ENCODE measurements at places on chromosomes 2 and 18.

- no peak for DNase-seq
These were observed 321.0 kb downstream of the RND3 start for GRCh38 chr2:150166313-150167051.

DNA sequence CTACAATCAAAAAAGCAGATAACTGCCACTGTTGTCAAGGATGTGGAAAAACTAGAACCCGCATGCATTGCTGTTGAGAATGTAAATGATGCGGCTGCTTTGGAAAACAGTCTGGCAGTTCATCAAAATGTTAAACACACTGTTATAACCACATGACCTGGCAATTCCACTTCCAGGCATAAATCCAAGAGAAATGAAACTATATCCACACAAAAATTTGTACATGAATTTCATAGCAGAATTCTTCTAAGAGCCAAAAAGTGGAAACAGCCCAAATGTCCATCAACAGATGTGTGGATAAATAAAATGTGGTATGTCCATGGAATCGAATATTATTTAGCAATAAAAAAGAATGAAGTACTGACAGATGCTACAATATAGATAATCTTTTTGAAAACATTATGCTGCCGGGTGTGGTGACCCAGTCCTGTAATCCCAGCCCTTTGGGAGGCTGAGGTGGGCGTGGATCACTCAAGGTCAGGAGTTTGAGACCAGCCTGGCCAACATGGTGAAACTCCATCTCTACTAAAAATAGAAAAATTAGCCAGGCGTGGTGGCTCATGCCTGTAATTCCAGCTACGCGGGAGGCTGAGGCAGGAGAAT is 32.0 kb downstream of the ERCC3 start:
- no peak for DNase-seq

DNA sequence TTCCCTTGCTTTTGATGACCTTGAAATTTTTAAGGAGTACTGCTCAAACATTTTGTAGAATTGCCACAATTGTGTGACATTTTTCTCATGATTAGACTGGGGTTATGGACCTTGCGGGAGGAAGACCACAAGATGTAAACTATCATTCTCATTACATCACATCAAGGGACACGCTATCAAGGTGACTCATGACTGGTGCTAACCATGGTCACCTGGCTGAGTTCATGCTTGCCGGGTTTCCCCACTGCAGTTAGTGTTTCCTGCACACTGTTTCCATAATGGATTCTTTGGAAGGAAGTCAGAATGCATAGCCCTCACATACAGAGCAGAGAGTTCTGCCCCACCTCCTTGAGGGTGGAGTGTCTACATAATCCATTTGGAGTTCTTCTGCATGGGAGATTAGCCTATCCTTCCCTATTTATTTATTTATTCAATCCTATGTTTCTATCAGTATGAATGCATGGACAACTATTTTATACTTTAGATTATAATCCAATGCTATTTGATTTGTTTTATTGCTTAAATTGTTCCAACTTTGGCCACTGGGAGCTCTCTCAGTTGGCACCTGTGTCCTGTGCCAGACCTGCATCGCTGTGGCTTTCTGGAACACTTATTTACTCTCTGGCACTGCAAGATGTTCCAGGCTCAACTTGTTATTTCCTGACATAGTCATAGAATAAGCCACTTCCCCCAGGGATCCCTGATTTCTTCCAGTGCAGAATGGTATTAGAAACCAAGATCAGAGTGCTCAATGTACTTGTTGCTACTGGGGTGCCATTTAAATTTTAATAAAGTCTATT is 6.0 kb downstream of the MC2R start:
- no peak for DNase-seq

DNA sequence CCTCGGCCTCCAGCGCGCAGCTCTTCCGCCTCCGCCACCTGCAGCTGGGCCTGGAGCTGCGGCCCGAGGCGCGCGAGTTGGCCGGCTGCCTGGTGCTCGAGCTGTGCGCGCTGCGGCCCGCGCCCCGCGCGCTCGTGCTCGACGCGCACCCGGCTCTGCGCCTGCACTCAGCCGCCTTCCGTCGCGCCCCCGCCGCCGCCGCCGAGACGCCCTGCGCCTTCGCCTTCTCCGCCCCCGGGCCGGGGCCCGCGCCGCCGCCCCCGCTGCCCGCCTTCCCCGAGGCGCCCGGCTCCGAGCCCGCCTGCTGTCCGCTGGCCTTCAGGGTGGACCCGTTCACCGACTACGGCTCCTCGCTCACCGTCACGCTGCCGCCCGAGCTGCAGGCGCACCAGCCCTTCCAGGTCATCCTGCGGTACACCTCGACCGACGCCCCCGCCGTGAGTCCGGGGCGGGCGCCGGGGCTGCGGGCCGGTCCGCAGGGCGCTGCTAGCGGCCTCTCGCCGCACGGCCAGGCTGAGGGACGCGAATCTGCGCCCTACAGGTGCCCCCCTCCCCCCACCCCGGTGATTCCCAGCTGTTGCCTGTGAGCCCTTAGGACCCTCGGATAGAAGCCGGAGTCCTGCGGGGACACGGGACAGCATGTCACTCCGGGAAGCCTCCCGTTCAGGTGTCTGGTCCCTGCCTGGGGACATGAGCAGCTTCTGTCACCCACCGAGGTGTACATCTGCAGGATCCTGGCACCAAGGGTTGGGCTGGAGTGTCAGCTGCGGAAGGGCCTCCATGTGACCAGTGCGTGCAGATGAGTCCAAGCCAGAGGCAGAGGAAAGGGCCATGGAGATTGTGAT is 616 bp downstream of the RNPEPL1 start:
- peak; percentile 80 for DNase-seq

GRCh38 chr2:12555012-12555645 is 161.6 kb upstream of the TRIB2 start:
- no peak for DNase-seq

GRCh38 chr2:70305531-70305930 is 3.7 kb upstream of the FAM136A start:
- no peak for DNase-seq

Measured in mucosa of descending colon (tissue), 3 donors.